ENCODE measurements at places on chromosomes 12 and 14.

DNA sequence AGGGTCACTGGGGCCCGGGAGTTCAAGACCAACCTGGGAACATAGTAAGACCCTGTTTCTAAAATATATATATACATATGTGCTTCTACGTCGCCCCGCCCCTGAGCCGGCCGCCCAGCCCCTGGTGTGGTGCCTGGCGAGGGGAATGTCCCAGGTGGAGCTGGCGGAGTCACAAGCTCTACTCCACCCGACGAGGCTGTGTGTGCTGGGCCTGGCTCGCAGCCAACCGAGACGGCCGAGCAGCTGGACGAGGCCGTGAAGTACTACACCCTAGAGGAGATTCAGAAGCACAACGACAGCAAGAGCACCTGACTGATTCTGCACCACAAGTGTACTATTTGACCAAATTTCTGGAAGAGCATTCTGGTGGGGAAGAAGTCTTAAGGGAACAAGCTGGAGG lies 22.1 kb upstream of the ITPK1 start:
- DNase-seq: no peak

DNA sequence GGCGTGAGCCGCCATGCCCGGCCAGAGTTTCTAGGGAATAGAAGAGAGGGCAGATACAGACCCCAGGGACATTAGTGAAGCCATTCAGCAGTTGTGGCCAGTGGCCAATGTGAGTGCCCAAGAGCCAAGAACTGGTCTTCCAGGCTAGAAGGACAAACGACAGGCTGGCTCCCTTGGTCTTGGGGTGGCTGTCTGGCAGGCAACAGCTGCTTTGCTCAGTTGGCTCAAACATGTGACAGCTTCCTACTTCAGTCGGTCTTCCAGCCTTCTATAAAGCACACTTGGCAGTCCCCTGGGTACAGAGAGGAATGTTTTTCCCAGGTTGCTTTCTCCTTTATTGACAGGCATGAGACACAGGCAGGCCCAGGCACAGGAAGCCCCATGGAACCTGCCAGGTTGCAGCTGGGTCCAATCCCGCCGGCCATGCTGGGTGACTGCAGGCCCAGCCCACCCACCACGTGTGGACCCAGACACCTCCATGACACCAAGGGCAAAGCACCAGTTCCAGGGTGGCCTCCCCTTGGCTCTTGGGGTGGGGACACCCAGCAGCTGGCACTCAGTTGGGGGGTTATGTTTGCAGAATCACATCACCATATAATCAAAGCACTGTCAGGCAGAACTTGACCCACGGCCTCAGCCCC lies 15.4 kb downstream of the CHGA start:
- no peak for DNase-seq

- DNase-seq: no peak
These were observed 652 bp downstream of the RFLNA start for GRCh38 chr12:124295431-124296058.

DNA sequence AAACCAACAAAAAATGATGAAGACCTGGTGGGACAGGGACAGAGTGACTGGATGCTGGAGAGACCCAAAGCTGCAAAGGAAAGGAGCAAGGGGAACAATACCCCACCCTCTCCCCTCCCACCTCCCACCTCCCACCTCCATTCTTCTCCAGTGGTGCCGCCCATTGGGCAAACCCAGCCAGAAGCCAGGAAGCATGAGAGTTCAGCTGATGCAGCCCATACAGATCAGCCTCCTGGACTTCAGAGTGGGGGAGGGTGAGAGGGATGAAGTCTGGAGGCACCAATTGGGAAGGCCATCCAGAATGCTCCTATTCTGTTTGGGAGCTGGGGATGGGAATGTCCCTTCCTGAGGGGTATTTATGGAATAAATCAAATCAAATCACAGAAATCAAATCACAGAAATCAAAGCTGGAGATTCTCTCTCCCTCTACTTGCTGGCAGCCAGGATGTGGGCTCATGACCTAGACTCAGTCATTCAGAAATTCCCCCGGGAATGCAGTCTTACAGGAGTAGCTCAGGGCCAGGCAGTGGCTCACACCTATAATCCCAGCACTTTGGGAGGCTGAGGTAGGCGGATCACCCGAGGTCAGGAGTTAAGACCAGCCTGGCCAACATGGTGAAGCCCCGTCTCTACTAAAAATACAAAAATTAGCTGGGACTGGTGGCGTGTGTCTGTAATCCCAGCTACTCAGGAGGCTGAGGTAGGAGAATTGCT lies 31.1 kb downstream of the IRF2BPL start:
- DNase-seq: no peak

DNA sequence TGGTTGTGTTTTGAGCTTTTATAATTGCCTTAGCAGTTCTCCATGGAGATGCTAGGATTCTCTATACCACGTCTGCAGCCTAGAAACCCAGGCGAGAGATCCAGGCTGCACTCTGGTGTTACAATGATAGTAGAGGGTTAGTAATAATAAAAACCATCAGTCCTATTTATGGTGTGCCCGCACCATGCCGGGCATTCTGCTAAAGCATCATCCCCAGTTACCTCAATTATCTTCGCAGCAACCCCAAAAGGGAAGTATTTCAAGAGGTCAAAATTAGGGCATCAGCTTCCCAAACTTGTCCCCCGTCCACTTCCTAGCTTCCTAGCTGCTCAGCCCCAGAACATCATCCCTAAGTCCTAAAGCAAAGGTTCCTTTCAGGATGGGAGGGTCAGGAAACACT lies 3.2 kb downstream of the SYNE3 start:
- DNase-seq: no peak

DNA sequence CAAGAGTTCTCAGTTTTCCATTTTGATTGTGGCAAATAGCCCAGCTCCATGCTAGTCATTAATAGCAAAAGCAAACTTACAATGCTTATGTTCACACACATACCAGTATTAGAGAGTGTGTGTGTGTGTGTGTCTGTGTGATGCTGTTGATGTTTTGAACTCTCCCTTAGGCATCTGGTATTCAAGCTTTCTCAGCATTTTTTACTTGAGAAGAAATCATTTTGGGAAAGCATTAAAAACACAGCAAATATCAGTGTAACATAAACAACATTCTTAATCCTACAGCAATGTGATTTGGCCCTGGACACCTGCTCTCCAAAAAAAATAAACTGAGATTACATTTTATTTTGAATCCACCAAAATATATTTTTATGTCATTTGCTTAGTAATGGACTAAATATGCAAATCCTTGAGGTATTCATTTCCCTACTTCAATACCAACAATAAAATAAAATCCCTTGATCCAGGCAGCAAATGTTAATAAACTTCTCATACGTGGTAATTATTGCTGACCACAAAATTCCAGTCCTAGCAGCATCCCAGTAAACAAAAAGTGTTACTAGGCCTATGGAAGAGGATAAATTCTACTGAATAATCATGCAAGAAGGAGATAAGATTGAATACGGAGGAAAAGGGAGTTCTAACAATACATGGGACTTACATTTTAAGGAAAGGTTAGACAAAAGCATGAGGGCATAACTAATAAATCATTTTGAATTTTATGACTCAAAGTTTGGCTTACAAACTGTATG lies 249.5 kb upstream of the CLEC14A start:
- DNase-seq: no peak

DNA sequence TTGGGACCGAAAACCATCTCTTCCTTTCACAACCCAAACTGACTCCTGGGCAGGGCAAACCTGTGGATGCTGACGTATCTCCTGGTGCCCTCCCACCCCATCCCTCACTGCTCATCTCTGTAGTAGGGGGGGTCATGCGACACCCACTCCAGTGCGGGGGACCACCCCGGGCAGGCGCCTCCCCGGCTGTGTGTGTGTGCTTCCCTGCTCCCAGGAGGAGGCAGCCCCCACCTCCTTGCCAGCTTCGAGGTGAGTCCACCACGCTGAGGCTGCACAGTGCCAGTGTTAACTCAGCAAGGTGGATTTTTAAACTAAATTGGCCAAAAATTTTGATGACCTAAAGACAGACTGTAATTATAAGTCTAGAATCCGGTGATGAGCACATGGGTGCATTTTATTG lies 46.2 kb upstream of the BEGAIN start:
- no peak for DNase-seq

DNA sequence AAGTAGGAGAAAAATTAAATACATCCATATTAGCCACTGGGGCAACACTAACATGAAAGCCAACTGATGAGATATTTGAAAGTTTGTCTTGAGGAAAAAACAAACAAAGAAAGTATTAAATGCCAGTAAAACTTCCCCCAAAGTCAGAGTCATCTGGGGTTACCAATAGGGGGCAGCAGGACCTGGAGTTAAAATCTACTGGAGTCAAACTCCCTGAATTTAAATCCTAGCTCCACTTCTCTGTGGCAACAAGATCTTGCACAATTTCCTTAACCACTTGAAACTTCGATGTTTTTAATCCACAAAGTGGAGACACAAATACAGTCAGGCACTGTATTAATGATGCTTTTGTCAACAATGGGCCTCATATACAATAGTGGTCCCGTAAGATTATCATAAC lies 14.4 kb downstream of the PLEKHG7 start:
- DNase-seq: no peak

GRCh38 chr12:7354529-7354928 lies 50.7 kb downstream of the ACSM4 start:
- no peak for DNase-seq

DNA sequence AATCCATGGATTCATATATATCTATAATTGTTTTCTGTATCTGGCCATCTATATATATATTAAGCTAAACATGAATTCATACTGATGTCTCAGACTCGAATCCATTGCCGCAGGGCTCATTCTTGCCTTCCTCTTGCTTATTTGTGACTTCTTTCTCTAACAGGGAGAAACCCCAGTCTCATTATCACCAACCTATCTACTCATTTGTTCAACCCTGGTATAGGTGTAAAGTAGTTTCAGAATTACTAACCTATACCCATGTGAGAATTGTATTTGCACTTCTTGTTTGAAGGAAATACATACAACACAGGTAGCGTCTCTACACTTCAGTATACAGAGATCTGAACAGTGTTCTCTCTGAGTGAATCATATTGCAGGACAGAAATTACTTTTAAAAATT lies 77.7 kb downstream of the PTPN11 start:
- DNase-seq: no peak

- no peak for DNase-seq
These were observed 118.2 kb upstream of the GSC start for GRCh38 chr14:94888121-94888520.

- no peak for DNase-seq
These were observed 40.1 kb downstream of the GALNT4 start for GRCh38 chr12:89484470-89484869.

DNA sequence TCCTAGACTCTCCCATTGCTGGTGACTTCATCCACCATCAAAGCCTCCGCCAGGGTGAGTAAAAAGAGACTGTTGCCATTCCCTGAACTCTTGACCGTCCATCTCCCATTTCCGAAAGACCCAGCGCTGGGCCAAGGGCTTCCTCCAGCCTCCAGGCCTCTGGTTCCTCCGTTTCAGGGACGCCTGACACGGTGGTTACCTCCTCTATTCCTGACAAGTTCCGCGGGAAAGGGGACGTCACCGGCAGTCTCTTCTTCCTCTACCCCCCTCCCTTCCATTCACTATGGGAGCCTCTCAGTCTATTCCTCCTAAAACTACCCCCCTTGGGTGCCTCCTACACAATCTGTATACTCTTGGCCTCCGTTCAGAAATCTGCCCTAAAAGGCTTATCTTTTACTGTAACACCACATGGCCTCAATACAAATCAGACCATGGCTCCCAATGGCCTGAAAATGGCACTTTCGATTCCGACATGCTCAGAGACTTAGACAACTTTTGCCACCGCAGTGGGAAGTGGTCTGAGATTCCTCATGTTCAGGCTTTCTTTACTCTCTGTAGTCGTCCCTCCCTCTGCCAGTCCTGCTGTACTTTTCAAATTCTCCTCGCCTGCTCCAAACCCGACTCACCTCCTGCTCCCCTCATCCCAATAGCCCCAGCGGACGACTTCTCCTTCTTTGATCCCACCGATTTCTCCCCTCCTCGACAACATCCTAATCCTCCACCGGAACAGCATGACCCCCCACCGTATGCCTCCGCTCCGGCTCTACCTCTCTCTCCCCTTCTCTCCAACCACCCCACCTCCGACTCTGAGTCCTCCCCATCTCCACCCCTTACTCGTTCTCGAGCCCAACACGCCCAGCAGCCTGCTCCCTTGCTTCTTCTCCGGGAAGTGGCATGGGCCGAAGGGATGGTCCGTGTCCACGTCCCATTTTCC lies 70.4 kb downstream of the MOK start:
- DNase-seq: no peak

GRCh38 chr12:7837366-7837765 lies 35.3 kb downstream of the SLC2A14 start:
- DNase-seq: no peak

- DNase-seq: no peak
These were observed 10.1 kb upstream of the DLGAP5 start for GRCh38 chr14:55201219-55202101.

GRCh38 chr12:112422531-112422930 lies 3.8 kb downstream of the PTPN11 start:
- DNase-seq: no peak

DNA sequence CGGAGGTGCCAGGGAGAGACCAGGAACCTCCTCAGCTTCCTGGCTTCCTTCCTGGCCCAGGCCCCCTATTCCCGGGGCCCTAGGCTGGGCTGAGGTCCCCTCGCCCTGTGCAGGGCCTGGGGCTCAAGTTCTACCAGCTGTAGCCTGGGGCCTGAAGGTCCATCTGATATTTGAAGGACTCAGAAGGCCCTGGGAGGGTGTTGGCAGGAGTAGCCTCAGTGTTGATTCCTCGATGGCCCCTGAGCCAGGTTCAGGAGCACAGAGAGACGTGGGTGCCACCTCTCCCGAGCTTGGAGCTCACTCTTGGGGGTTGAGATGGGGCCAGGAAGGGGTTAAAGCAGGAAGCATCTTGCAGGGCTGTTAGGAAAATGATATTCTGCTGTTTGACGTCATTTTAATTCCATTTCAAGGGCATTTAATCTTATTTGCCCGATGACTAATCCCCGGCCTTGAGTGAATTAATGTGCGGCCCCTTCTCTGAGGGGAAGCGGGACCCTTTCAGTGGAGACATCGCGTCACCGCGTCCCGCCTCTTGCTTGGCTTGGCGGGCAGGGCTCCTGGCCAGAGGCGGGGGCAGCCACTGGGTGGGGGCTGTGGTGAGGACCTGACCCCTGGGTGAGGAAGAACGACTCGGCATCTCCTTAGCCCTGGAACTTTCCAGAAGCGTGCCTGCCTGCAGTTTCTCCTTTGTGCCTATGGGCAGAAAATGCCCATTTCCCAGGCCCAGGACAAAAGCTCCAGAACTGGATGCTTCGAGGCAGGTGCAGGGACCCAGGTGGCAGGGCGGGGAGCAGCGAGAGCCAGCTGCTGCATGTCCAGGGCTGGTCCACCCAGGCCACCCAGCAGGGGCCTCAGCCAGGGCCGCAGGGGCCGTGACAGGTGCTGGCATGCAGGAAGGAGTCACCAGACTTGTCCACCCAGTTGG lies 158.3 kb downstream of the KIF26A start:
- DNase-seq: no peak

DNA sequence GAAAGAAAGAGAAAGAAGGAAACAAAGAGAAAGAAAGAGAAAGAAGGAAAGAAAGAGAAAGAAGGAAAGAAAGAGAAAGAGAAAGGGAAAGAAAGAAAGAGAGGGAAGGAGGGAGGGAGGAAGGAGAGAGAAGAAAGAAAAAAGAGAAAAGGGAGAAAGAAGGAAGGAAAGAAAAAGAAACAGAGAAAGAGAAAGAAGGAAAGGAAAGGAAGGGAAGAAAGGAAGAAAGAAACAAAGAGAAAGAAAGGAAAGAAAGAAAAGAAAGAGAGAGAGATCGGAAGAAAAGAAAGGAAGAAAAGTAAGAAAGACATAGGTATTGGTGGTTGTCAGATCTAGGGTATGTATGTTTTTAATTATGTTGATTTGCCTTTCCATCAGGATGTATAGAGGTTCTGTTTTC lies 342.3 kb downstream of the FOXG1 start:
- DNase-seq: no peak

GRCh38 chr12:131355361-131356245 lies 355.3 kb upstream of the SFSWAP start:
- DNase-seq: no peak

All from NCI-H2081 treated with DMSO at 0.1 percent for 48 hours (cell line).